Sigmoid colon (tissue), 7 donors: ENCODE measurements at places on chromosomes 13 and 19. TPM values are rescaled to one million over a fixed set of nuclear protein-coding genes. Genes with fewer than 3 reads are reported as not detected.

CPT1C gene
- 0.69 TPM for polyA plus RNA-seq

PTPRS gene
- 12.3 TPM for polyA plus RNA-seq

PTGIR gene
- 4.4 TPM for polyA plus RNA-seq

TUBA3C gene
- not detected for polyA plus RNA-seq

CHAF1A gene
- polyA plus RNA-seq, result 5.4 TPM

TNFRSF19 gene
- polyA plus RNA-seq, result not detected

TMEM255B gene
- polyA plus RNA-seq, result 1.8 TPM

ARHGAP45 gene
- polyA plus RNA-seq, result 39.0 TPM

PEG3 gene
- polyA plus RNA-seq, result 0.23 TPM

ZNF266 gene
- polyA plus RNA-seq, result 3.7 TPM

GATAD2A gene
- 23.4 TPM for polyA plus RNA-seq

ADAMTSL5 gene
- polyA plus RNA-seq, result not detected
